Fibroblast of the aortic adventitia (primary cell): ENCODE measurements at places on chromosomes 7 and 10.

DNA sequence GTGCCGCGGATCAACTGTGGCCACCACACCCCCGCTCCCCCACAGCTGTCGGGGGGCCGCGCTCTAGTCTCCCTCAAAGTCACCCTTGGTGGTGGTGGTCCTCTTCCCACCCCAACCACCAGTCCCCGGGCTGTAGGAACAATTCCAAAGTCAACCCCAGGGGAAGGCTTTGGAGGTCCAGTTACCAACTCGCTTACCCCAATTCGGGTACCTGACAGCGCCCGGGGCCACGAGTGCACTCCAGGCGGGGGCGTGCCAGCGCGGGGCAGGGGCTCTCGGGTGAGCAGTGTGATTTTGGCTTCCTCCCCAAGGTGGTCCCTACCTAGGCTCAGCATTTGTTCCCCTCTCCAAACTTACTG is 584 bp upstream of the ZMIZ1 start:
- no peak for DNase-seq

- no peak for DNase-seq
These were observed 125.1 kb upstream of the FAM204A start for GRCh38 chr10:118467200-118467599.

GRCh38 chr7:153835712-153836265 is 216.4 kb upstream of the DPP6 start:
- no peak for DNase-seq

DNA sequence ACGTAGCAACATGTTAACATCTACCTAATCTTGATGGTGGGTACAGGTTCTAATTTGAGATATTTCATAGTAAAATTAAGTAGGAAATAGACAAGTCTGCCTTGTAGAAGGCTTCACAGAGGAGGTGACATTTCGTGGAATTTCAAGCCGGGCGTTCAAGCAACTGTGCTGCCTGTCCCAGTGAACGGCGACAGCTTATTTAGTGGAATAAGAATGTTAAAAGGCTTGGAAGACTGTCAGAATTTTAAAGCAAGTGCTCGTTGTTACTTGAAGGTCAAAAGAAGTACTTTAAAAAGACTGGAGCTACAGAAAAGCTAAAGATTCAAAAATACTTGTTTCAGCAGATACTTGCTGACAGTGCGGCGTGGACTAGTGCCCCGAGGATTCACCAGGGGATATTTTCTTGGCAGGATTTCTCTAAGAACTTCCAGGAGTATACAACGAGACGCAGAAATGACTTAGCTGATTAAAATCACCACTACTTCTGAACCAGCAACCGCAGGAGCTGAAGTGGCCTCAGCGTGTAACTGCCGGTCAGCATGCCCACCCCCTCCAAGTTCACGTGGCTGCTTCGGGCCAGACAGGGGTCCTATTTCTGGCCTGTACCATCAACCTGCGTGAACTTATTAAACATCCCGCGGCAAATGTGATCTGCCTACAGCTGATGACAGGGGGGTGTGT is 46.5 kb downstream of the CTBP2 start:
- peak; percentile 61 for DNase-seq

- peak; percentile 72 for DNase-seq
These were observed 76.4 kb downstream of the MAGI2 start for GRCh38 chr7:79377097-79377496.

DNA sequence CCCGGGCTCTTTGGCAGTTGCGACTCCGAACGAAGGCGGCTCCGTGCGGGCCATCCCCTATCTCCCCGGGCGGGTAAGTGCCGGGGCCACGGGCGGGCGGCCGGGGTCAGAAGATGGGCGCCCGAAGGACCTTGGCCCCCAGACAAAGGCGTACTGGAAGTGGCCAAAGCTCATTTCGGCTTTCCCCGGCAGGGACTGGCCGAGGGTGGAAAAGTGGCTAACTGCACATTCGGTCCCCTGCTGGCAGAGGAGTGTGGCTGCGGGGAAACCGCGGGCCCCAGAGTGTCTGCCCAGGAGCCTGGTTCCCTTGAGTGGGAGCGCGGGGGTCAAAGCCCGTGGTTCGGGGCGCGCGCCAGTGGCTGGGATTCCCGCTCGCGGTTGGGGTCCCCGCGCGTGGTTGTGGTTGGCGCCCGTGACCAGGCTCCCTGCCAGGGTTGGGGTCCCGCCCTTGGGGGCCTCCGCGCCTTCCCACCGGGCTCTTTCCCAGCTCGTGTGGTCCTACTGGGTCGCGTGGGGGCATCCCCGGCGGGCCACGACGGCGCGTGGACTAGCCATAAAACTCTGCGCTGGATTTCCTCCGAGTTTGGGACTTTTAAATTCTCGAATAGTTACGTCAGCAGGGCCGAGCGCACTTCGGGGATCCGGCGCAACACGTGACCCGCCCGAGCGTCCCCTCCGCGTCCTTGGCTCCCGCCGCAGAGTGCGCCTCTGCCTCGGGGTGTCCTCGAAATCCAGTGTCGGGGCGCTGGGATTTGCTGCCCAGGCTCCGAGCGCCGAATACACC is 124.4 kb downstream of the TACC2 start:
- peak; percentile 75 for DNase-seq

- DNase-seq, result no peak
These were observed 316.0 kb upstream of the NPVF start for GRCh38 chr7:25544254-25544653.

- DNase-seq, result peak; percentile 95
These were observed 86.5 kb downstream of the RALA start for GRCh38 chr7:39709768-39710311.

- peak; percentile 52 for DNase-seq
These were observed 1.0 kb upstream of the PILRA start for GRCh38 chr7:100372256-100372655.

DNA sequence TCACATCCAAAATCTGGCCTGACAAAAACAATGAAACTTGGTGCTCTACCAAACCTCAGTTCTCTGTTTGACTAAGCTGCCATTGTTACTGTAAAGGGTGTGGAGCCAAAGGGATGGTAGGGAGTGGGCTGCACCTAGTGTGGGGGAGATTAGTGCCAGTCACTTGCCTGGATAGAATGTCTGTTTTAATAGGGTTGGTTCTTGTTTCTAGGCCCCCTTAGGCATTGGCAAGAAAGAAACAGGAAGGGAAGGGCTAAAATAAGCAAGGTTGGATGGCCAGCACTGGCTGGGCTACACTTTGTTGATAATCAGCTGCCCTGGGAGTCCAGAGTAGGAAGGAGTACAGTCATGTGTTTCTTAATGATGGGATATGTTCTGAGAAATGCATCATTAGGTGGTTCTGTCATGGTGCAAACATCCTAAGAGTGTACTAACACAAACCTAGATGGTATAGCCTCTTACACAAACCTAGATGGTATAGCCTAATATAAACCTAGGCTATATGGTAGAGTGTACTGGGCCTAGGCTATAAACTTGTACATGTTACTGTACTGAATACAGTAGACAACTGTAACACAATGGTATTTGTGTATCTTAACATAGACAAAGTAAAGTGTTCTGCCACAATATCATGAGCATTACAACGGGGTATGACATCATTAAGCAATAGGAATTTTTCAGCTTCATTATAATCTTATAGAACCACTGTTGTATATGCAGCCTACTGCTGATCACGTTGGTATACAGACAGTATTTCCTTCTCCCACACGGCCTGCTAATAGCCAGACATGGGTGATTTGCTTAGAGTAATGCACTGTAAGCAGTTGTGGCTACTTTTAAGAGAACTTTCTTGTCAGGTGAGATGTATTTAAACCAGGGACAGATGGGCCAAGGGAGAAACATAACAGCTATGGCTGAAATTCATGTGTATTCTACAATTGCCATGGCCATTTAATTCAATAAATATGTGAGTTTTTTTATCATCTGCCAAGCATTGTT is 15.4 kb downstream of the BBIP1 start:
- DNase-seq, result peak; percentile 59

- no peak for DNase-seq
These were observed 9.1 kb upstream of the DENND2A start for GRCh38 chr7:140649556-140650205.

DNA sequence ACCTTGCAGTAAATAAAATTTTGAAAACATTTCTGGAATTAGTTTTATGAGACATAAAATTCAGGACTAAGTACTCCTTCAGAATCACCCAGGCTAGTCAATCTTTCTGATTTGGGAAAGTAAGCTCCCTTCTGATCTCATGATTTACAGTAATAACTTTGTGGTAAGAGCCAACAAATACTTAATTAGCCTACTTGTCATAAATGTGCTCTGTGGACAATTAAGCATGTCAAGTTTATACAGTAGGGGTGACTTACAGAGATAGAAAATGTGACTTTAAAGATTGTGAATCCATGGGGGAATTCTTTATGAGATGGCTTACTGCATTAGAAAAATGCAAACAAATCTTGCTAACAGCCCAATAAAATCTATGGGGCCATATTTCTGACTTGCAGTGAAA is 616.9 kb upstream of the GHITM start:
- DNase-seq, result no peak

DNA sequence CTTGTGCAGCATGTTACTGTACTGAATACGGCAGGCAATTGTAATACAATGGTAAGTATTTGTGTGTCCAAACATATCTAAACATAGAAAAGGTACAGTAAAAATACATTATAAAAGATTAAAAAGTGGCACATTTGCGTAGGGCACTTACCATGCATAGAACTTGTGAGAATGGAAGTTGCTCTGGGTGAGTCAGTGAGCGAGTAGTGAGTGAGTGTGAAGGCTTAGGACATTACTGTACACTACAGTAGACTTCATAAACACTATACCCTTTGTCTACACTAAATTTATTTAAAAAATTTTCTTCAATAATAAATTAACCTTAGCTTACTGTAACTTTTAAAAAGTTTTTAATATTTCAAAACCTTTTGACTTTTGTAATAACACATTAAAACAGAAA is 37.5 kb downstream of the BPGM start:
- no peak for DNase-seq

DNA sequence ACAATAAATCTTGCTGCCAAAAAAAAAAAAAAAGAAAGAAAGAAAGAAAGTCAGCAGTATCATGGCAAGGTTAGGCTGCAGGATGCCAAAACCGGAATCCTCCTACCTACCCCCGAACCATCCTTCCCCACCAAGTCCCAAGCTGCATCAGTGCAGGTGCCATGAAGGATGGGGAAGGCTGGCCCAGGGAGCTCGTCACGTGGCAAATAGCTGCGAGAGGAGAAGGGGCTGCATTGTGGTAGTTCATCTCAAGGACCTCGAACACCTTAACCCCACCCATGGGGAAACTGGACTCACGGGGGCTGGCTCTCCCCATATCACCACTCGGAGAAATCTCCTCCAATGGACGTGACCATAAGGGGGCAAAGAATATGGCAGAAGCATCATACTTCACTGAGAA is 86.2 kb downstream of the TACC2 start:
- DNase-seq, result no peak

DNA sequence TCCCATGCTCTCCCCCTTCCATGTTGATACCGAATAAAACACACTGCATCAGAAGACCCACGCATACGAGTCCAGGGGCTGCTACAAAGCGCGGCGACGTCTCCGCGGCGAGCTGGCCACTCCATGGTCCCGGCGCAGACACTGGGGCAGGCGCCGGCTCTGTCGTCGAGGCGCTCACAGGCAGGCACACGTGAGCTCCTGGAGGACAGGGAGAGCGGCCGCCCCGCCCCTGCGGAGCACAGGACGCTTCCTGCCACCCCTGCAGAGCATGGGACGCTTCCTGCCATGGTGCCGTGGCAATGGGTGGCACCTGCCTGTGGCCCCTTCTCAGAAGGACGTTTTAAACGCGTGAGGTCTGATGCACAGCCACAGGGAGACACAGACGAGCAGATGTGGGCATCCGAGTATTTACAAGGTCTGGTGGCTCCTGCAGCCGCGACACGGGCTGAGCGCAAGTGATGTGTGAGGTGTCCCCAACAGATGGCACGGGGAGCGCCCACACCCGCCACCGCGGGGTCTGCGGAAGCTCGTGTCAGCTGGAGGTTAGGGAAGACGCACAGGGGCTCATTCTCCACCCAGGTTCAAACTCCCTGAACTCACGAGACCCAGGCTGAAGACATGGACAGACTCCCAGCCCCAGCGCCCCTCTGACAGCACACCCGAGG is 21.4 kb upstream of the GPR146 start:
- DNase-seq, result no peak

GRCh38 chr7:134902058-134902457 is 84.2 kb upstream of the AGBL3 start:
- DNase-seq, result no peak

DNA sequence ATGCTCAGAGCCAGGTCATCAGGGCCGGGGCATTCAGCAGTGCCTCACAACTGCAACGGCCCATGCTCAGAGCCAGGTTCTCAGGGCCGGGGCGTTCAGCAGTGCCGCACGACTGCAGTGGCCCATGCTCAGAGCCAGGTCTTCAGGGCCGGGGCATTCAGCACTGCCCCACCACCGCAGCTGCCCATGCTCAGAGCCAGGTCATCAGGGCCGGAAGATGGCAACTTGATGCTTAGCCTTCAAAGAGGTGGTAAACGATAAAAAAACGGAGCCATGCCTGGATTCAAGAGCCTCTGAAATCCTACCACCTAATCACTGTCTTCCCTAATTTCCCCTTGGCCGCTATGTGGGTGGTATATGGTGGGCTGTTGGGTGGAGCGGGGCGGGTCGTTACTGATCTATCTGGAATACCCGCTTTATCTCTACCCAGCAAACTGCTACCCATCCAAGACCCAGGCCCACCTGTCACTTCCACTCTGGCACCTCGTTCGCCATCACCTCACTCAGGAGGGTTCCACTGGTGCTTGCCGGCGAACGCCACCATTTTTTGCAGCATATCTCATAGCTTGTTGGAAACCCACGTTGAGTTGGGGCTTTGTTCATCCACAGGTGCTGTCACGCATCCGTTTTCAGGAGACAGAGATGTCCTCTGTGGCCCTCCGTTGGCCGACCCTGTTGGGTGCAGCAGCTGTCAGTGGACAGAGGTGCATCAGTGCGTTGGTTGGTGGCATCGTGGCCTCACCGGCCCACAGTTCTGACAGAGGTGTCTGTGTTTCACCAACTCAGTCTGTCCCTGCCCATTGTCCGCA is 221.1 kb downstream of the EBF3 start:
- no peak for DNase-seq

DNA sequence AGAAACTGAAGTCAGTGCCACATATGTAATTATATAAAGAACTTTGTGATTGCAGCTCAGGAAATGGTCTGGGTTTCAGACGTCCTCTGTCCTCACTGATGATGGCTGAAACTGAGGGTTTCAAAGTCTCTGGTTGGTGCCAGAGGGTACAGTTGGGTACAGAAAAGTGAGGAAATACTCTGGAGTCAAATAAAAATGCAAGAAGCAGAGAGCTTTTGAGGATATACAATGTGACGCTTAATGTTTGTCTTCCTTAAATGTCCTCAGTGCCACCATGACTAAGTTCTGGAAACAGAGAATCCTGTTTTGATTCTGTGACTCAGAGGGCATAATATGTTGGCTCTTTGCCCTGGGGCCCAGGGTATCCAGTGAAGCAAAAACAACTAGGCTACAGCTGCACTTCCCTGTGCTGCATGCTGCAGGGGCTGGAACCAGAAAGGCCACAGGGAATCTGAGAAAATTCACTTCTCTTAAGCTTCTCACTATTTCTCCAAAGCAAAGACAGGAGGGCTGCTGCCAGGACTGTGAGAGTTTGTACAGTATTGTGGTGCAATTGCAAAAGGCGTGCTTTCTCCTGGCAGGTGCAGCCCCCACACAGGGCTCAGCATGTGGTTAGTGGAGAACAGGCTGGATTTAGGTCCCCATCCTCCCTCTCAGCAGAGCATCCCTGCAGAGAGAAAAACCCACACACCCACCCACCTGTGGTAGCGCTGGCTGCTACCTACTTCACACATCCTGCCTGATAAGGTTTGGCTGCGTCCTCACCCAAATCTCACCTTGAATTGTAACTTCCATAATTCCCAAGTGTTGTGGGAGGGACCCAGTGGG is 169.5 kb upstream of the SVIL start:
- peak; percentile 78 for DNase-seq

- peak; percentile 60 for DNase-seq
These were observed at the start of gene GSDME for GRCh38 chr7:24757353-24758275. Gene GSDME (minus strand): TSS chr7:24757464. CDS start chr7:24749774, 7,690 bp downstream.

- DNase-seq, result no peak
These were observed 200.2 kb downstream of the WDR37 start for GRCh38 chr10:1256432-1256725.
